ENCODE measurements at places on chromosomes 12 and 14.

DNA sequence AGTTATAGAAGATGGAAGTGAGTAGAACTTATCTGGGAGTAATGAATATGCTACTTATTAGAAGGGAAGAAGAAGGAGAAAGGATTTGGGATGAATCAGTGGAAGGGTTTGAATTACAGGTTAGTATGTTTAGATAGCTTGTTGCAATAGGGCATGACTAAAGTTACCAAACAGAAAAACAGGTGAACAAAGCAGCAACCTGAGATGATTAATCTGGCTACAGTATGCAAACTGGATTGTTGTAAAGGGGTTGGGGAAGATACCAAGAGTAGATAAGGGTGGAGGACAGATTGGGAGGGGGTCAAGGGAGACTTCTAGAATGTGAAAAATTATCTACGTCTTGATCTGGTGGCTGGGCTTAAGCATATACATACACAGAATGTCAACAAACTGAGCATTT lies 73.4 kb upstream of the CLEC14A start:
- DNase-seq, result no peak

GRCh38 chr14:99595034-99595433 lies 9.0 kb downstream of the CCDC85C start:
- DNase-seq, result no peak

GRCh38 chr12:95593266-95593871 lies 42.1 kb upstream of the USP44 start:
- DNase-seq, result peak; percentile 72

- no peak for DNase-seq
Measured at GRCh38 chr12:15856097-15856982, 25.8 kb upstream of the STRAP start.

- DNase-seq, result no peak
Measured at GRCh38 chr12:90899456-90900182, 55.4 kb downstream of the CCER1 start.

GRCh38 chr14:102043251-102044025 lies 43.4 kb downstream of the HSP90AA1 start:
- DNase-seq, result no peak

DNA sequence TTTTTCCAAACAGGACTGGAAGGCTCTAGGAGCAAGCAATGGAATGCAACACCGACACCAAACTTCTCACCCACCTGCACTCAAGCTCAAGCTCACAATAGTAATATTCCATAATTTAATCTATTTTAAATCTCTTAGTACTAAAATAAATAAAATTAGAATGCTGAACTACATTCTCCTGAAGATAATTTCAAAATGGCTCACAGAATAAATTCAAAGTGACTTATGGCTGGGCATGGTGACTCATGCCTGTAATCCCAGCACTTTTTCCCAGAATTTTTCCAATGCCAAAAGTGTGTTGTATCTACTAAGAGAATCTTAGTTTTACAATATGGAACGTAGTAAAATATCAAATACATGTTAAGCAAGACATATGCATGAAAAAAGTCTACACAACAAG lies 31.5 kb downstream of the DUSP16 start:
- DNase-seq, result no peak

DNA sequence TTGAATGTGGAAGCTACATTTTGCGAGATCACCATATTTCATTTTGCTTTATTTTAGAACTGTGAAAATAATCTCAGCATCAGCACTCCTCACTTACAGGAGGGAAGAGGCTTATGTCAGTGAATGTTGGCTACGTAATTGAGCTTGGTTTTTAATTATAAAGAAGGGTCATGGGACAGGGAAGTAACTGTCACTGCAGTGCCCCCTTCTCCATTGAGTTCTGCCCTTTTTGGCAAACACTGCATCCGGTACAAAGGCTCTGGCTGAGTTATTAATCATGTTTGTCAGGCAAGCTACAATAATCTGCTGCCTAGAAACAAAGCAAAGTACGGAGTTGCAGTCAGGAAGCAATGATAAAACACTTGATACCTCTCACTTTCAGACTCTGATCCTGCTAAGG lies 546.7 kb downstream of the SNAPC1 start:
- no peak for DNase-seq

DNA sequence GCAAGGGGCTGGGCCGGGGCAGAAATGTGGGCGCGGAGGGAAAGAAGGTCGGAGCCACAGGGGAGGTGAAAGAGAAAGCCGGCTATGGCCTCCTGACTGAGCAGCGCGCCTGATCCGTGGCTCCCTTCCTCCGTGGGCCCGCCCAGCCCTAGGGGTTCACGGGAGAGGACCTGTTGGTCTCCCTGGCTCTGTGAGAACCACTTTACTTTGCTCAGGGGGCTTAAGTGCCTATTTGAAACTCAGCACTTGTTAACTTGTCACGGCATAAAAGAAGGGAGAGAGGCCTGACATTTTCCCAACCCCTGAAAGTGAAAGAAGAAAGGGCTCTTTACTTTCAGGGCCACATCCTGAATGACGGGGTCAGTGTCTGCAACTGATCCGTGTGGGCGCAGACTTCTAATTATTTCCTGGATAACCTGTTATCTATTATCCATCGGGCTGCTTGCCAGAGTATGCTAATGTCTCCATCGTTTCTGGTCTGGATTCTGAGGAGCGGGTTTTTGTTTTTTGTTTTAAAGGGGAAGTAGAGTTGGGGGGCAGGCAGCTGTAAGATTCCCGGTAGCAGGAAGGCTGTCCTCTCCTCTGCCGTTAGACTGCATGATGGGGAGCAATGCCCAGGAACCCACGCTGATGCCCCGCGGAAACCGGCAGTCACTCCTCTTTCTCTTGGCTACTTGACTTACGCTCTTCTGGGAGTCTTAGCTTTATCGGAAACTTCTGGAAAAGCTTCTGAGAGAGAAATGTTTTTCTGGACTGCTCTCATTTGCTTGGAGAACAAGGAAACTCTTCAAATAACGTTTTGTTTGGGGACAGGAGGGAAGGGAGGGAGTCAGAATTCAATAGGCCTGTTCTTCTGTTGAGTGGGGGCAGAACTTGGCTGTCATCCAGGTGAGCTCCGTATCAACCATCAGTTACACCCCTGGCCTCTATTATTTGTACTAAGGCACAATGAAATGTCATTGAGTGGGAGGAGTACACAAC lies 127.7 kb upstream of the MAX start:
- DNase-seq, result peak; percentile 57

DNA sequence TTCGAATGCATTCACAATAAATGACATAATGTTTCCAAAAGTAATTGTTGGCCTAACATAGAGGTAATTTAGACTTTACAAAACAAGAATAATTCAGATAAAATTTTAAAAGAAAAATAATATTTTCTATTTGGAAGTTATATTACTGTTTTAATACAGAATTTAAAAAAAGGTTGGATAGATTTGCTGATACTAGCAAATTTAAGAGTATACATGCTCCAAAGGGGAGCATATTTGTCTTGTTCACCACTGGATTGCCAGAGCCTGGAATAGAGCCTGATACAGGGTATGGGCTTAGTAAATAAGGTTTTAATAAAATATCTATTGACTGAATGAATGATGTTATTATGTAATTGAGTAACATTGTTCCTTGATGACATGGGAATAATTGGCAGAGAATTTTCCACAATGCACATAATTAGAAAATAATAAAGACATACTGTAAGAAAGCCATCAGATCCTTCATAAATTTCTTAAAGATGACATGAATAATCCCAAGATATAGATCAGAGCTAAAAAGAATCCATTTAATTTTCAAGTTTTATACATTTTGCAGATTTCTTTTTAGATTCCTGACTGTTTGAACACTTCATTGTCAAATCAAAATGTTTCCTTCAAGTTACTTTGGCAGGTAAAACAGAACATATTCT lies 305.3 kb downstream of the SLC6A15 start:
- DNase-seq, result no peak

GRCh38 chr12:48927261-48927660 lies 2.0 kb upstream of the FKBP11 start:
- DNase-seq, result no peak

- DNase-seq, result no peak
Measured at GRCh38 chr12:51505360-51506105, 80.9 kb downstream of the SLC4A8 start.

GRCh38 chr14:81416981-81417380 lies 16.9 kb upstream of the STON2 start:
- no peak for DNase-seq

GRCh38 chr12:117986705-117987469 lies 18.1 kb upstream of the KSR2 start:
- DNase-seq, result no peak

DNA sequence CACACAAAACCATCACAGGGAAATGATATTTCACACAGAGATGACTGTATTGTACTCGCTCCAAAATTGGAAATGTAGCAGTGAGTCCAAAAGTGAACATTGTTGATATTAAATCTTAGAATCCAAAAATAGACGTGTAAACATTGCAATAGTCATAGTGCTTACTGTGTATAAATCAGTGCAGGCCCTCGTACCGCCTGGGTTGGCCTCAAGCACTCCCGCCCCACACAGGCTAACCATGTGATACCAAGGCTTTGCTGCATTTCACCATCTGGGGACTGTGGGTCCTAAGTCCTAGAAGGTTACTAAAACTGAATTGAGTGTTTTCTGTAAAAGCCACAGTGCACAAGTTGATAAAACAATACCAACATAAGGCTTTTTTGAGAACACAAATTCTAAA lies 107.3 kb downstream of the PPP2R5E start:
- peak; percentile 42 for DNase-seq

- no peak for DNase-seq
Measured at GRCh38 chr14:104994978-104995377, 9.4 kb downstream of the CLBA1 start.

- no peak for DNase-seq
Measured at GRCh38 chr14:56810147-56810719, at the start of gene OTX2. Gene OTX2 (minus strand): TSS chr14:56810479. CDS start chr14:56805456, 5,023 bp downstream.

DNA sequence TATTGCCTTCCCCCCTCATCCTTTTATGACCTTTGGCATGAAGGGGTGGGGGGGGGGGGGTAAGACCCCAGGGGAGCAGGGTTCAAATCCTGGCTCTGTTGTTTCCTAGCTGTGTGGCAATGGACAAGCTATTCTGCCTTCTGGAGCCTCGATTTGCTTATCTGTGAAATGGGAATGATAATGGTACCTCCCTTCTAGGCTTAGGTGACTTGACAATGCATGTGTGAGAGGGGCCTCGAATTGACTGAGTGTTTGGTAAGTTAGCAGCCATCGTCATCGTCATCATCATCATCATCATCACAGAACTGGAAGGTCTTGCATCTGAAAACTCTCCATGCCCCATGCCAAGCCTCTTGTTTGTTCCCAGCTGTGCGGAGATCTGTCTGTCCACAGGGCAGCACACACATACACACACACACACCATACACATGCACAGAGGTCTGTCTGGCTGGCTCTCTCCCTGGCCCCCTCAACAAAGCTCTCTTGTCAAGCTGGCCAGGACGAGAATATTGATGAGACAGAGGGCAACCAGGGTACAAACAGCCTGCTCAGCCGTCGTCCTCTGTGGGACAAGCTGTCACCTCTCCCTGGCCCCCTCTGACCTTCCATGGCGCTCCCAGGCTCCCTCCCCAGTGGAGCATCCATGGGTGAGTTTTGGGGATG lies 5.9 kb upstream of the SDS start:
- DNase-seq, result no peak

- DNase-seq, result no peak
Measured at GRCh38 chr12:76674669-76675315, 89.1 kb upstream of the ZDHHC17 start.

DNA sequence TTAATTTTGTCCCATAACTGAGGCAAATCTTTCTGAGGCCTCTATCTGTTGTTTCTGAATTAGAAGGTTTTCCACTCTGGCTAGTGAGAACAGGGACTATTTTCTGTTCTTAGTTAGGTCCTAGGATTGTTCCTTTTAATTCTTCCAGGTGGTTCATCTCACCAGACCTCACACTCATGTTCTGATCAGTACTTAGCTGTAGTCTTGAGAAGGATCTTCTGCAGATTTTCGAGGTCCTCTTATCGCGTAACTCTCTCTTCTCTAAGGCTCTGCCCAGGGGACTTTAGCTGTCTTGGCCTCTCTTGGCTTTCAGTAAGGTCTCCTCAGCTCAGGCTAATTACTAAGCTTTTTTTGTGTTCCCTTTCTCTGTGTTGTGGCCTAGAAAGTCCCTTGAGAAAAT lies 201.1 kb downstream of the ETNK1 start:
- no peak for DNase-seq

DNA sequence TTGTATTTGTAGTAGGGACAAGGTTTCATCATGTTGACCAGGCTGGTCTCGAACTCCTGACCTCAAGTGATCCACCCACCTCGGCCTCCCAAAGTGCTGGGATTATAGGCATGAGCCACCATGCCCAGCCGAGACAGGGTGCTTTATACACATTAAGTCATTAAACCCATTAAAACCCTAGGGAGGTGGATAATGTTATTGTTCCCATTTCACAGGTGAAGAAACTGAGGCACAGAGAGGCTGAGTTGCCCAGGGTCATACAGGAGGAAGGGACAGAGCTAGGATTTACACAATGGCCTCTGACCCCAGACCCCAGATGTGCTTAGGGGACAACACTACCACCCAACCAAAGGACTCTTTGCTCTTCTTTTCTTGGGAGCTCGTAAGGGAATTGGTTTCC lies 51.0 kb upstream of the RIN3 start:
- DNase-seq, result no peak

- no peak for DNase-seq
Measured at GRCh38 chr14:65071544-65071943, 30.8 kb downstream of the MAX start.

DNA sequence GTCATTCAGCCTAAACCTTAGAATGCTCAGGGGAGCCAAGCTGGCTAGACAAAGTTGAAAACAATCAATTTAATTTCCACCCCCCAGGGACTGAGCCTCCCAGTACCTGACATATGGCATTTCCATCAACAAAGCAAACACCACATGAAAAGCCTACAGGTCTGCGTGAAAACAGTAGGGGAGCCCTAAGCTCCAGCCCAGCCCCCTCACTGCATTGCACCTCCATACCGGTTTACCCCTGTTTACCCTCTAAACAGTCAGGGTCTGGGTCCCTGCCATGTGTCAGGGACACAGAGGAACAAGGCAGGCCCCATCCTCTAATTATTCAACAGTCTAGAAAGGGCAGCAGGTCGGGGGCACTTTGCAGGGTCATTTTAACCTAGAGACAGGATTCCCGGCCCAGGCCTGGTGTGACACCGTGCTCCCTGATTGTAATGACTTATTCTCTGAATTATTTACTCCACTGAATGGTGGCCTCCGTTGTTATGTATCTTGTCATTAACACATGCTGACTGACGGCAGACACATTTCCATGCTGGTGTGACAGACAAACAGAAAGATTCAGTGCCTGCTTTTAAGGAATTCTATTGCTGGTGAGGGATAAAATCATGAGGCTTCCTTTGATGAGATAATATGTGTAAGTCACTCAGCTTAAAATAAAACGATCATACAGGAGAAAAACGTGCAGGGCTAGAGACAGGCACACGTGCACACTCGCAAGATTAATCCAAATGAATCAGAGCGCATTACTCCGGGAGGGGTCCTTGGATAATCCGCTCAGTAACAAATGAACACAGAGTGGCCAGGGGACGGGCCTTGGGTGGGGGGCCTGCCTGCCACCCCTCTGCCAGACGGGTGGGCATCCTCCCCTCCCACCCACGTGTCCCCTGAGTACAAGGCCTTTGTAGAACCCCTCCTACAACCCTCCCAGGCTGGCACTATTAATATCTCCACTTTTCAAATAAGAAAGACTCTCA lies 23.2 kb downstream of the CCDC88C start:
- DNase-seq, result no peak
